Stimulated activated naive CD8-positive, alpha-beta T cell treated with anti-CD3 and anti-CD28 coated beads, Interleukin-15, amount 100 ng/mL, for 72 hours (primary cell): ENCODE measurements at places on chromosomes 11 and 22.

DNA sequence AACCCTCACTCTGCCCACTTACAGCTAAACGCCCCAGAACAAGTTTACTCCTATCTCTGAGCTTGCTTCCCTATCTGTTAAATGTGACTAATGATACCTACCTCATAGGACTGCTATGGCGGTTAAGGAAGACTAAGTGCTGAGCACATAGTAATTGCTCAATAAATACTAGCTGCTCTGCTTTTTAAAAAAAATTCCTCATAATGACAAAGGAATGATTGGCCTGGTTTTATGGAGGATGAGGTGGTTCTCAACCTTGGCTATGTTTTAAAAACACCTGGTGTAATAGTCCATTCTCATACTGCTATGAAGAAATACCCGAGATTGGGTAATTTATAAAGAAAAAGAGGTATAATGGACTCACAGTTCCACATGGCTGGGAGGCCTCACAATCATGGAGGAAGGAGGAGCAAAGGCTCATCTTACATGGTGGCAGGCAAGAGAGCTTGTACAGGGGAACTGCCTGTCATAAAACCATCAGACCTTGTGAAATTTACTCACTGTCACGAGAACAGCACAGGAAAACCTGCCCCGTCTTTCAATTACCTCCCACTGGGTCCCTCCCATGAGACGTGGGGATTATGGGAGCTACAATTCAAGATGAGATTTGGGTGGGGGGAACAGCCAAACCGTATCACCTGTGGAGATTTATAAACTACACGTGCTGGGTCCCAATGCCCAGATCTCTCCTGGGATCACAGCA lies 127.2 kb upstream of the SYT13 start:
- DNase-seq, result no peak

- DNase-seq, result no peak
These were observed 87.6 kb downstream of the LARGE1 start for GRCh38 chr22:33832558-33833151.

GRCh38 chr11:106331176-106331575 lies 253.7 kb downstream of the AASDHPPT start:
- DNase-seq, result no peak

GRCh38 chr11:113436672-113437252 lies 38.4 kb downstream of the DRD2 start:
- DNase-seq, result no peak

- DNase-seq, result no peak
These were observed 56.6 kb upstream of the LIN7C start for GRCh38 chr11:27563201-27563600.

DNA sequence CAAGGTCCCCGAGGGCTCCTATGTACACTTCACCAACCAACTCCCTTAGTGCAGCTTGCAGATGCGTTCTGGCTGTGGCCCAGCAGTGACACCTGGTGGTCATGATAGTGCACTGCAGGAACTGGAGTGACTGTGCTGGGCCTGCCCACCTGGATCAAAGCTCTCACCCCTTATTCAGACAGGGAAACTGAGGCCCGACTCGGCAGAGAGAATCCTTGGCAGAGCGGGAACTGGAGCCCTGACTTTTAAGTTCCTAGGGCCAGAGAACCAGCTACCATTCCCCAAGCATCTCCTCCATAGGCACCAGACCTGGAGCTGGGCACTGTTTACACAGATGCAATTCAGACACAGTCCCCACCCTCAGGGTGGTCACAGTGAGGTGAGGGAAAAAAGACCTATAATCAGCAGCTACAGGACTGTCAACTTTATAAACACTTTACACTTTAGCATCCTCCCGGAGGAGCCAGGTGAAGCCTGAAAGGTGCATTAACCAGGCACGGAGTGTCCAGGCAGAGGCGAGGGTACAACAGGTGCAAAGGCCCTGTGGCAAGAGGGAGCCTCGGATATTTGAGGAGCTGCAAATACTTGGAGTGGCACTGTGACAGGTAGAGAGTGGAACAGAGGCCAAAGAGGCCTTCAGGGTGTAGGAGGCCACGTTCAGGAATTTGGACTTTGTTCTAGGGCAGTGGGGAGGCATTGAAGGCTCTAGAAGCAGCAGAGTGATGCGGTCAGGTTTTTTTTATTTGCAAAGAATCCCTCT lies 22.0 kb downstream of the RHBDD3 start:
- DNase-seq, result peak; percentile 64

GRCh38 chr11:79220171-79220570 lies 220.7 kb downstream of the TENM4 start:
- DNase-seq, result no peak

- DNase-seq, result no peak
These were observed 139.2 kb downstream of the CCDC81 start for GRCh38 chr11:86513746-86514373.
